GM12891 (cell line): ENCODE measurements at places on chromosomes 12 and 14.

GRCh38 chr12:101862245-101862644, 15.1 kb upstream of the DRAM1 start:
- DNase-seq = no peak

DNA sequence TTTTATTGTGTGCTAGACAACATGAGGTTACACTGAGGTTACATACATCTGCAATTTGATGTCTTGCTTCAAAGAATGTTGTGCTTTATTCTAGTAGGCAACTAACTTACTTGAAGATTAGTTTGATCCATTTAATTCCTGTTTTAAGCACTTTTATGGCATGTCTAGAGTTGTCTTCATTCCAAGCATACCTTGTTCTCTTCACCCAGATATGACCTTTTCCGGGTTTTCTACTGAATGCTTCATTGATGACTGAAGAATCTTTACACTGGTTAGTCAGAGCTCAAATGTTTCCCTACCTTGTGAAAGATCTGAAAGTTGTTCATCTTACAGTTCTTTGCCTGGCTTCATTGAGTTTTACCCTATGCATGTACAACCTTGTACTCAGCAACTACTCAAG, 274.0 kb upstream of the KITLG start:
- no peak for DNase-seq

GRCh38 chr14:100709289-100710284, 17.1 kb upstream of the DLK1 start:
- peak; percentile 49 for DNase-seq

DNA sequence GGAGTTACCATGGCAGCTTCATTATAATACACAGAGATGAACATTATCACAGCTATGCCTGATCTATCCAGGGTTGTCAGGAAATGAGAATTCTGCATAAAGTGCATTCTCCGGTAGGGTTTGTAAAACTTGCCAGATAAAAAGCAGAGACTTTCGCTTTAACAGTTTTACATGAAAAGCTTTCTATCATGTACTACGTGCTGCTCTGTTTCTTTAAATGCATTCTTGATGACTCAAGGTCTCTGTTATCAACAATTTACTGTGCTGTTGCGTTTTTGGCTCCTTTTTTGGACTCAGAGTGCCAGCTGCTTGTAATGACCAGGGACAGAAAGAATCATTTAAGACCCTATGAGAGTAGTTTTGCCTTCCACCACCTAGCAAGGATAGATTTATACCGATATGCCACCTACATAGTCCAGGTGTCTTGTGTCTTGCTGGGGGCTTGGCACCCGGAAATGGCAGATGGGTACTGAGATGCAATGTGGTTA, 371.2 kb downstream of the BTG1 start:
- no peak for DNase-seq

DNA sequence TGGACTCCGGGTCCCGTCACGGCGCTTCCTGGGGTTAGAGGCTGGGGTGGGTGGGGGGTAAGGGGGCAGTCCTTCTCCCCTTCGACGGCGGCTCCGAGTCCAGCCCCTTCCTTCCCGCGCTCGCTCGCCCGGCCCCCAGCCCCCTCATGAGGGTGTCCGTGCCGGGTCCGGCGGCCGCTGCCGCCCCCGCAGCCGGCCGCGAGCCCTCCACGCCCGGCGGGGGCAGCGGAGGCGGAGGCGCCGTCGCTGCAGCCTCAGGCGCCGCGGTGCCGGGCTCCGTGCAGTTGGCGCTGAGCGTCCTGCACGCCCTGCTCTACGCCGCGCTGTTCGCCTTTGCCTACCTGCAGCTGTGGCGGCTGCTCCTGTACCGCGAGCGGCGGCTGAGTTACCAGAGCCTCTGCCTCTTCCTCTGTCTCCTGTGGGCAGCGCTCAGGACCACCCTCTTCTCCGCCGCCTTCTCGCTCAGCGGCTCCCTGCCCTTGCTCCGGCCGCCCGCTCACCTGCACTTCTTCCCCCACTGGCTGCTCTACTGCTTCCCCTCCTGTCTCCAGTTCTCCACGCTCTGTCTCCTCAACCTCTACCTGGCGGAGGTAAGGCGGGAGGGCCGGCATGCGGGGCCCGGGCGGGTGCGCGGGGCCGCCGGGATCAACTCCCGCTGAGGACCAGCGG, 500 bp downstream of the GPR137C start:
- DNase-seq = peak; percentile 27

DNA sequence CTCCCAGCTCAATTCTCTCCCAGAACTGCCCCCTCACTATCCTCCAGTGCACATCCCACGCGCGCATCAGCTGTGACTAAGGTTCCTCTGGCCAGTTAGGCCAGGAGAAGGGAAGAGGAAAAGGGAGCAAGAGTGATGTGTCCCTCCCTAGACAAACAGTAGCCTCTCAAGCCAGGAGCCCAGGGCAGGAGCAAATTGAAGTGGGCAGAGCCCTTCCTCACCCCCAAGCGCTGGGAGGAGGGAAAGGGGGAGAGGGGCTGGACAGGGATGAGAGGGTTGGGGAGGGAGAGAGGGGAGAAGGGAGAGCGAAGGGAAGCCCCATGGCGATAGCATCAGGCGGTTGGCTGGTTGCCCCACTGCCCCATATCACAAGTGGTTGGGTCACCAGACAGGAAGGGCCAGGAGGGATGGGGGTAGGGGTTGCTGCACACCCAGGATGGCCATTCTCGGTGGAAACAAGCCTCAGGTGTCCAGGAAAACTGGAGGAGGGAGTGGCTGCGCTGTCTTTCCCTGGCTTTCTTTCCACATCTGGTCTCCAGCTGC, 1.1 kb downstream of the CD63 start:
- DNase-seq = no peak

DNA sequence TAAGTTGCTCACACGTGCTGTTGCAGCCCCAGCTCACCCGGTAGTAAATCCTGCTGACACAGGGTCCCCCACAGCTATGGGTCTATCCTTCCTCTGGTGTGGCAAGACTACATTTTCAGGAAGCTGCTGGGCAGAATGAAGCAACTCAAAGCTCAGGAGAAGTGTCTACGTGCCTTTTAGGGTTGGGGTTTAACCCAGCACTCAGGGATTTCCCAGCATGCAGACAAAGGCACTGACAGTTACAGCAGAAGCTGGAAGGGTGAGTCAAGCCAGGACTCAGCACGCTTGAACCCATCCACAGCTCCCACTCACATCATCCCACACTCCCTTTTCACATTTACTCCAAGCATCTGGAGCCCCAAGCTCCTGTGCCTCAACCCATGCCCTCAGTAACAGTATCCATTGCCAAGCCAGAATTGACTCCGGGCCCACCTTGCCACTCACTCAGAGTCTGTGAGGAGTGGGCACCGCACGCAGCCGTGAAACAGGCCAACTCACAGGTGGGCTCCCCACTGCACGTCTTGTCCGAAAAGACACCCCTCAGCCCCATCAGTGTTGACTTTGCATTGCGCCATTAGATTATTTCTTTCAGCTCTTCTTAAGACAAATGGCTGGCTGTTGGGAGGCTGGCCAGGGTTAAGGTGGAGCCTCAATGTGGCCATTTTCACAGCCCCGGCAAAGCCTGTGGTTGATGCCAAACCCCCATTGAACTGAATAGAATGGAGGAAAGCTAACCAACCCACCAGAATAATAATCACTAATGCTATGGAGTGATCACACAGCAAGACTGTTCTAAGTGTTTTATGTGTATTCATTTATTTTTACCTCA, 59.6 kb downstream of the ZFP36L1 start:
- DNase-seq = no peak

GRCh38 chr14:81005540-81006228, 50.3 kb downstream of the TSHR start:
- no peak for DNase-seq

GRCh38 chr14:75176142-75176820, at the start of gene TMED10:
Gene TMED10, minus strand, starts transcription at chr14:75176612. Its CDS starts 33 bp downstream, at chr14:75176579.
- peak; percentile 75 for DNase-seq

- DNase-seq = no peak
Measured at GRCh38 chr12:102232446-102232845, 34.8 kb upstream of the PMCH start.

DNA sequence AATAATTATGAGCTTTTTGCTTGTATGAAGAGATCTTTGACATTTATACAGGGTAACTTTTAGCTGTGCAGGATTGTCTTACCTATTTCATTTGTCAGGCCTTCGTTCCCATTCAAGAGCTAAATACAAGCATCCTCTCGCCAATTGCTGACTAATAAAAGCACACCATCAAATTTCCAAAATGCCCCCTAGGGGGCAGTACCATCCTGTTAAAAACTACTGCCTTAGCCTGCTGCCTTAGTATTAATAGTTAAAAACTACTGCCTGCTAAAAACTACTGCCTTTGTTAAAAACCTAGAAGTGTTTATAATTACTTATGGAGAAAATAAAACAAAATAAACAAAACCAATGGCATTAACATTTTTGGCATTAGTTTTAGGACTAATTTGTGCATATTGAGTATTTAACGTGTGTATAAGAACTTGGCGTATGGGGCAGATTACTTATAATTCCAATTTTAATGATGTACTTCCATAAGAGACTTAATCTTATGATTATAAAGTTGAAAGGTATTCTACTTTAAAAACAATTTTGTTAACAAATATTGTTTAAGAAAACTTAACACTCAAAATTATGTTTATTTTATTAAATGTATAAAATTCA, 3.0 kb upstream of the IFI27L2 start:
- DNase-seq = no peak

DNA sequence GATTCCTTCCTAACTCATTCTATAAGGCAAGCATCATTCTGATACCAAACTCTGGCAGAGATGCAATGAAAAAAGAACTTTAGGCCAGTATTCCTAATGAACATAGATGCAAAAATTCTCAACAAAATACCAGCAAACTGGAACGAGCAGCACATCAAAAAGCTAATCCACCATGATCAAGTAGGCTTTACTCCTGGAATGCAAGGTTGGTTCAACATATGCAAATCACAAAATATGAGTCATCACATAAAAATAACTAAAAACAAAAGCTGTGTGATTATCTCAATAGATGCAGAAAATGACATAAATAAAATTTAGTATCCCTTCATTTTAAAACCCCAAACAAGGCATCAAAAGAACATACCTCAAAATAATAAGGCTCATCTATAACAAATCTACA, 98.9 kb downstream of the ACSS3 start:
- no peak for DNase-seq

- no peak for DNase-seq
Measured at GRCh38 chr12:50066402-50066801, 9.0 kb downstream of the ASIC1 start.

- no peak for DNase-seq
Measured at GRCh38 chr14:55071870-55072640, 20.6 kb downstream of the MAPK1IP1L start.

- no peak for DNase-seq
Measured at GRCh38 chr14:36316131-36316530, 4.3 kb downstream of the MBIP start.
